GM13977 (cell line): ENCODE measurements at places on chromosomes 7 and 10.

GRCh38 chr10:96427291-96427690 lies 68.5 kb upstream of the OPALIN start:
- DNase-seq, result no peak

GRCh38 chr7:44752822-44753221 lies 4.2 kb downstream of the ZMIZ2 start:
- DNase-seq, result no peak

DNA sequence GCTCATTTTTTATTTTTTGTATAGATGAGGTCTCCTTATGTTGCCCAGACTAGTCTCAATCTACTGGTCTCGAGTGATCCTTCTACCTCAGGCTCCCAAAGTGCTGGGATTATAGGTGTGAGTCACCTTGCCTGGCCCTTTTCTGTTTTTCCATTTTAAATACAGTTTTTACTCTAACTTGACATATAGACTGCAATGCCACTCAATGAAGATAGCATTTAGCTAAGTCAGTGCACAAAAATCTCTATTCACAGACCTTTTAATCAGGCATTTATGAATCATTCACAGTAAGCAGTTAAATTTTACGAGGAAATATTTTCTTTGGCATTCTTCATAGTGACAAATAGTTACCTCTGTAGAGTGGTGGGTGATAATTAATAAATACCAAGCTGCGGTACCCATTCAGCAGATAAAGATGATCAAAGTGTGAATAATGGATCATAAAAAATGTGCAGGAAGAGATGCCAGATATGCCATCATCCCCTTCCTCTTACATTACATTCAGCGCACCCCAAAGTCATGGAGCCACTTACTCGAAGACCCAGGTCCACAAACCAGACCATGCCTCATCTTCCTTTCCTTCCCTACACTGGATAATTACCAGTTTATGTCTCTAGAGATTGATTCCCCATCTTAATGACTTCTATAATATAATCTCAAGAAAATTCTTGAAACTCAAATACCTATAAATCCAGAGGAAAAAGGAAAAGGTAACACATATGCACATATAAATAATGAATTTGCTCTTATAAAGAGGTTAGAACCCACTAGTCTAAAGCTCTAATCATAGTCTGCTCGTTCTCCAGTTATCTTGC lies 56.0 kb downstream of the UBE2H start:
- no peak for DNase-seq

DNA sequence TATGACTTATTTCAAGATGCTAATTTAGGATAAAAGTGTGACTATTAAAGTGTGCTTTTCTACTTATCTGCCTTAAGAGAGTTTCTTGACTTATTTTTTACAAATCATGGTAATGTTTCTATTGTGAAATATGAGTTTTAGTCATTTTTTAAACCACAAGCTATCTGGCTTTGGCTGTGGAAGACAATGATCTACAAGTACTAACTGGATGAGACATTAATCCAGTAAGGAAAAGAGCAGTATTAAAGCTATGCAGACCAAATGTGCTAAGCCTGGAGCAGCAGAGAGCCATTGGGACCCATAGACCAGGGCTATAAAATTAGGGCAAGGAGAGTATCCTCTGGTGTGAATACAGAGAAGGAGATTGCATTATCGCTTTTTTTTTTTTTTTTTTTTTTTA lies 92.4 kb downstream of the SEMA3A start:
- no peak for DNase-seq

DNA sequence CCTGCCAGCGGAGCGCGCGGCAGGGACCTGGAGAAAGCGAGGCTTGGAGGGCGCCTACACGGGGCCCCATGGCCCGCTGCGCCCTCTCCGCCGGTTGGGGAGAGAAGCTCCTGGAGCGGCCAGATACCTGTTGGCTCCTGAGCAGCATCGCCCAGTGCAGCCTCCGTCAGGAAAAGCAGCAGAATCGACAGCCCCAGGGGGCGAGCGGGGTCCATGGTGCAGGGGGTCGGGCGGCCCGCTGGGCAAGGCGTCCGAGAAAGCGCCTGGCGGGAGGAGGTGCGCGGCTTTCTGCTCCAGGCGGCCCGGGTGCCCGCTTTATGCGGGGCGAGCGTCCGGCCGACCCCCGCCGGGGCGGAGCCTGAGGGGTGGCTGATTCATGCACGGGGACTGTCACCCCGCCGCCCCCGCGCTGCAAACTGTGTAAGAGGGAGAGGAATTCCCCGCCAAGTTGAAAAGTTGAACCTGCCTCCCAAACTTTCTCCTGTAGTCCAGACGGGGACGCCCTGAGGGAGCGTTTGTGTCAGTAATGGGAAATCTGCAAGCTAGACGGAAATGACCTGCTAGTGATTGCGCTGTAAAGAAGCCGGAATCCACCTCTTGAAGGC lies at the start of gene TFPI2:
Gene TFPI2 (minus strand): TSS at position 290 of the 605 bp plus-strand sequence. CDS start 75 bp downstream, at position 215.
- DNase-seq, result peak; percentile 31

- DNase-seq, result no peak
These were observed 260.3 kb downstream of the SNX13 start for GRCh38 chr7:17680026-17680425.

- DNase-seq, result no peak
These were observed 13.9 kb downstream of the VSTM2A start for GRCh38 chr7:54556121-54556520.

GRCh38 chr7:92840316-92840715 lies 3.9 kb upstream of the CDK6 start:
- DNase-seq, result no peak

GRCh38 chr10:28984431-28984830 lies 304.4 kb upstream of the LYZL1 start:
- no peak for DNase-seq

GRCh38 chr7:37194943-37195342 lies 253.7 kb downstream of the ELMO1 start:
- no peak for DNase-seq

DNA sequence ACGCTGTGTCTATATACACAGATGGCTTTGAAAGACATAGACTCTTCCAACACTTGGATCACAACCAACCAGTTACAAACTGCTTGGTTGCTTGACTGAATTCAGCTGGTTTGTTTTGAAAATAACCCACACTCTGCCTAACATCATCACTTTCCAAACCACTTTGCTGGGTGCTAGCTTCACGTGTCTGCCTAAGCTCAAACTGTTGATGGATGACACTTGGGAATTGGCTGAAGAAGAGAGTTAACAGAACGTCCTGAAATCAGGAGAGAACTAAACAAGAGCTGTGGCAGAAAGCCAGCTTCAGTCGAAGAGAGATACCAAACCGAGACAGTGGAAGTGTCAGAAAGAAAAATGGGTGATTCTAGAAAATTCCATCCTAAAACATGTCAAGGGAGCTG lies 420.8 kb upstream of the AUTS2 start:
- DNase-seq, result no peak

DNA sequence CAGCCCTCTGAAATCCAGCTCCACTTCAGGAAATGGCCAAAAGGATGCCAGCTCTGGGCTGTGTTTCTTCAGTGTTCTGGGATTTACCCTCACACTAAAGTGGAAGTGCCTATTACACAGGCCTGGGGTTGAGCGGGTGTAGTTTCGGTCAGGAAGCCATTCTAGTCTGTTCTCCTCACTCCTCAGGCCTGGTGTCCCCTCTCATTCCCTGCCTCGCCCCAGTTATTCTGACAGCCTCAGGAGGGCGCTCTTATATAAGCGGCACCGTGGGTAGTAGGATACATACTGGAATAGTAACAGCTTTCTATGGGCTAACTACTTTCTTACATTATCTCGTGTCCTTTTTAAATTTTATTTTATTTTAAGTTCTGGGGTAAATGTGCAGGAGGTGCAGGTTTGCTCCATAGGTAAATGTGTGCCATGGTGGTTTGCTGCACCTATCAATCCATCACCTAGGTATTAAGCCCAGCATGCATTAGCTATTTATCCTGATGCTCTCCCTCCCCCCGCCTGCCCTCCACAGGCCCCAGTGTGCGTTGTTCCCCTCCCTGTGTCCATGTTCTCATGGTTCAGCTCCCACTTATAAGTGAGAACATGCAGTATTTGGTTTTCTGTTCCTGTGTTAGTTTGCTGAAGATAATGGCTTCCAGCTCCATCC lies 12.2 kb upstream of the LGI1 start:
- DNase-seq, result no peak

GRCh38 chr10:122273966-122274545 lies 3.0 kb downstream of the BTBD16 start:
- no peak for DNase-seq

GRCh38 chr7:83520726-83521125 lies 128.2 kb downstream of the SEMA3E start:
- DNase-seq, result no peak

DNA sequence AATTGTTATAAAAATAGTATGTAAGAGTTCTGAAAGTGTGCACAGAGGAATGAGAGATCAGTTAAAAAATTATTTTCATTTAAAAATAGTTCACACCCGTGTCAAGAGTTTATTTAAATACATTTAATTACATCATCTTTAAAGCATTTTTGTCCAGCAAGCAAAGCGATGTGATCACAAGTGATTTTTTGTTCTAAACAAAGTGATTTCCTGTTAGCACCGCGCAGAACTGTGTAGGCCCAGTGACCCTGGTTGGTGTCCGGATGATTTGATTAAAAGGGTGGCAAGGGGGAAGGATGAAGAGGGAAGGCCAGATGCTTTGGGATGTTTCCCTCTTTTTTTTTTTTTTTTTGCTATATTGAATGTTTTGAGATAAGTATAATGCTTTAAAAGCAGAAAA lies 227.8 kb upstream of the PITRM1 start:
- no peak for DNase-seq

DNA sequence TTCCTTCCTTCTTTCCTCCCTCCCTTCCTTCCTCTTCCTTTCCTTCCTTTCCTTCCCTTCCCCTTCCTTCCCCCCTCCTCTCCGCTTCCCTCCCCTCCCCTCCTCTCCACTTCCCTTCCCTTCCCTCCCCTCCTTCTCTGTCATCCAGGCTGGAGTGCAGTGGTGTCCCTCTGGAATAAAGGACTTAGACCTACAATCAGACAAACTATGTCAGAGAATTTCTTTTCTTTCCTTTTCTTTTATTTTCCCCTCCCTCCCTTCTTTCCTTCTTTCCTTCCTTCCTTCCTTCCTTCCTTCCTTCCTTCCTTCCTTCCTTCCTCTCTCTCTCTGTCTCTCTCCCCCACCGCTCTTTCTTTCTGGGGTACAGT lies 242.2 kb downstream of the GATA3 start:
- DNase-seq, result no peak

DNA sequence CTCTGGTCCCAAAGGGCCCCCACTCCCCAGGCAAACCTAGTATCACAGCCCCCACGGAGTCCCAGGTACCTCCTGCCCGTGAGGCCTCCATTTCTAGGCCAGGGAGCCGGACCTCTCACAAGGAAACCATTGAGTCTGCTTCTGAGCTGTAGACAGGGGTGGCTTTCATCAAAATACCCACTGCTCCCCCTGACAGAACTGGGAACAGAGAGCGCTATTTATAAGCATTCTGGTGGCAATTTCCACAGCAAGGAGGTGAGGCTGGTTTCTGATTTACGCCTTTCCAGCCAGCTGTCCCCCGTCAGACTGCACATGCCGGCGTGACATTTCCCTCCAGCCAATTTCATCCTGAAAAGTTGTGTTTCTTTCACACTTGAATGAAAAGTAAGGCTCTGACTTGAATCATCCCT lies 407.5 kb upstream of the PRKCQ start:
- DNase-seq, result no peak

- DNase-seq, result no peak
These were observed 7.7 kb downstream of the KAZALD1 start for GRCh38 chr10:101069441-101069840.

DNA sequence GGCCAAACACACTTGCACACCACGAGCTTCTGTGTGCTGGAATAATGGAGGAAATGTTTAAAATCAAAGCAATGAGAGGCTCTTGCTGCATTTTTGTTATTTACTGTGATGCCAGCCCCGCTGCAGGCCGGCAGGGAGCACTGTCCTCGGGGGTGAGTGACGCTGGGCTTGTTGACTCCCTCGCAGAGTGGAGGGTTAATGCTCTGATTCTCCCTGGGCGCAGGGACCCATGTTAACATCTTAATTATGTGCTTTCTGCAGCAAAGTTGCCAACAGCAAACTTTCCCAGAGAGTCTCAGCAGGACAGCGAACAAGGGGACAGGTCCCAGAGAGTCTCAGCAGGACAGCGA lies 22.9 kb downstream of the SCART1 start:
- DNase-seq, result peak; percentile 10

DNA sequence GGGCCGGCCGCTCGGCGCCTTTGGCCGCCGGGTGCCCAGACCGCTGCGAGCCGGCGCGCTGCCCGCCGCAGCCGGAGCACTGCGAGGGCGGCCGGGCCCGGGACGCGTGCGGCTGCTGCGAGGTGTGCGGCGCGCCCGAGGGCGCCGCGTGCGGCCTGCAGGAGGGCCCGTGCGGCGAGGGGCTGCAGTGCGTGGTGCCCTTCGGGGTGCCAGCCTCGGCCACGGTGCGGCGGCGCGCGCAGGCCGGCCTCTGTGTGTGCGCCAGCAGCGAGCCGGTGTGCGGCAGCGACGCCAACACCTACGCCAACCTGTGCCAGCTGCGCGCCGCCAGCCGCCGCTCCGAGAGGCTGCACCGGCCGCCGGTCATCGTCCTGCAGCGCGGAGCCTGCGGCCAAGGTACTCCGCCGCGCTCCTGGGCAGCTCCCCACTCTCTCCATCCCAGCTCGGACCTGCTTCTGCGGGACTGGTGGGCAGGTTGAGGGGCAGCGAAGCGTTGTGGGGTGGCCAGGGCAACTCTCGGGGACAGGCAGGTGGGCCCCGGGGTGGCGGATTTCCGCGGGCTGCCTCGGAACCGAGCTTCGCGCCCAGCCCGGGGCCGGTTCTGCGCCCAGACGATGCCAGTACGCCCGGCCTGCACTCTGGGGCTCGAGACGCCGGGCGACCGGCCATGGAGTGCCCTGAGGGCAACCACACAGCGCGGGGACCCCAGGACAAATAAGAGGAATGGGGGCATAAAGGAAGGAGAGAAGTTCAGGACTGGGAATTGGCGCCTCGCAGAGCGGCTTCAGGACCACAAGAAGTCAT lies 578 bp downstream of the HTRA1 start:
- DNase-seq, result no peak

GRCh38 chr10:124064676-124065075 lies 28.7 kb downstream of the CHST15 start:
- DNase-seq, result no peak

DNA sequence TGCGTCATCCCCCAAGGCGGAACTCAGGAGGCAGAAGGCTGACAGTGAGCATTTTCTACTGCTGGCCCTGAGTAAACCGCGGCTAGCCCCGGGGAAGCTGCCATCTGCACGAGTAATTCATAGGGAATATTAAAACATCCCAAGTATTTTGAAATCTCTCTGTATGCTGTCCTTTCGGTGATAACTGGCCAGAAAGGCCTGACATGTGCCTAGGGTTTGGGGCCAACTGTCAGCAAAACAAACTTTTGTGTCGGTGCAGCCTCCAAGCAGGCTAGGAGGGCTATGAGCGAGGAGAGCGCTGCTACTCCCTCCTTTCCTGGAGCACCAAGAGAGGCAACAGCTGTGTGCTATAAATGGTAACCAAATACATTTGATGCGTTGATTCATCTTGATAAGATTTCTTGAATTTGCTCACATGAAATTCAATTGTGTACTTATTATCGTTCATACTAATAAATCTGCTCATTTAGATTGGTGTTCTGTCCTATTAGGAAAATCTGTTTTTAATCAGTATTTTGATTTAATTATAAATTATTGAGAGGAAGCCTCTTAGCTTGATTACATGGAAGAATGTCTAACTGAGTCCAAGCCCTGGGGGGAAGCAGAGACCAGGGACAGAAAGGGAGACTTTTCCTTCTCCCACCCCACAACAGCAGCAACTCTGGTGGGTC lies 124.4 kb upstream of the NPS start:
- DNase-seq, result no peak

GRCh38 chr7:155458878-155459699 lies 1.2 kb downstream of the EN2 start:
- DNase-seq, result peak; percentile 56
